ENCODE measurements at places on chromosomes 2 and 18. TPM values are rescaled to one million over a fixed set of nuclear protein-coding genes. Genes with fewer than 3 reads are reported as not detected.

The CYP27A1 gene
- total RNA-seq, result 20.5 TPM

The PLA2R1 gene
- 6.9 TPM for total RNA-seq

The FBXO41 gene
- 1.1 TPM for total RNA-seq

DNA sequence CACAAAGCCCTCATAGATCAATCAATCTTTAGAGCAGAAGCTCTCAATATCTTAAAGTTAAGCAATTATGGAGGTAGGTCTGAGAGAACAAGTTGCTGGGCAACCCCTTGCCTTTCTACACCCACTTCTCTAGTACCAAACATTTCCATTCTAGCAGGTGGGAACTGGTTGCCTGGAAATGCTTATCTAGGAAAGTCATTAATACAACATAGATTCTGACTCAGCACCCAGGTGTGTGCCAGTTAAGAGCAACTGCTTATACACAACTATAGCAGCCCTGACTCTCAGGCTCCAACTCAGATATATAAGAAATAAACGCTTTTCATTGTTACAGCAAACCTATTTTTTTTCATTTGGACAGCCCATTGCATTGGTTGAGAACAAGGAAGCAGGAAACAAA lies 237.7 kb downstream of the IRS1 start:
- DNase-seq, result no peak

DNA sequence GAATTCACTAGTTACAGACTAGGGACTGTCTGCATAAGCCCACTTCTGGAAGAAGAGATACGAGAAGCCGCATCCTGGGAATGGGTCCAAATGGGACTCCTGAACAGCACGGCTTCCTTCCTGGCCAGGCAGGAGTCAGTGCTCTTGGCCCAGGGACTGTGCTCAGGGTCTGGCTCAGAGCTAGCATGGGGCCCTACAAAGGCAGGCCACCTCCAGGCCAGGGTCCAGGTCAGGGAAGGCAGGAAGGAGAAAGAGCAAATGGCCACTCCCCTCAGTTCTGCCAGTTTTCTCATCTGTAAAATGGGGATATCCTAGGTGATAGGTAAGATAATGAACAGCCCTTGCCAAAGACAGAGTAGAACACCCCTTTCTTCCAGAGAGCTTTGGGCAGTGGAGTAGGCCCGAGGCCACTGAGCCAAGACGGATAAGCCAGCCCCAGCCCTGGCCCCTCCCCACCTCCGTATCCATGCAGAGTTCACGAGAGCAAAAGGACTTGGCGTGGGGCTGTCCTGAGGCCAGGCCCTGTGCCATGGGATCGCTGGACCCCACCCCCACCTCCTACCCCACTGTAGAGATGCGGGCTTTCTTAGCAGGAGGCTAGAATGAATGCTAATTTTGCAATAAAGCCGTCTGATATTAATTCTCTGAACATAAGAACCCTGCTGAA lies 190.1 kb downstream of the MGAT5 start:
- DNase-seq, result no peak

DNA sequence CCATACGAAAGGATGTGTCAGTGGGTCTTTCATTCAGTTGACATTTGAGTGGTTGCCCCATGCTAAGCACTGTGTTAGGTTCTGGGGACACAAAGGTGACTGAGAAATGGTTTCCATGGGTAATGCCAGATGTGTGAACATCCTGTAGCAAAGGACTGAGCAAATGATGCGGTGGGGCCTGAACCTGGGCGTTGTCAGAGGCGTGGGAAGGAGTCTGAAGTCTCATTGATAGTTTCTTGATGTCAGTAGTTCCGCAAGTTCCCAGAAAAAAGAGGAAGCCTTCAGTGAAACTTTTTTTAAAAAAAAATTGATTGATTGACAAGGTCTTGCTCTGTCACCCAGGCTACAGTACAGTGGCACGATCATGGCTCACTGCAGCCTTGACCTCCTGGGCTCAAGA lies 56.9 kb downstream of the LIMS1 start:
- no peak for DNase-seq

DNA sequence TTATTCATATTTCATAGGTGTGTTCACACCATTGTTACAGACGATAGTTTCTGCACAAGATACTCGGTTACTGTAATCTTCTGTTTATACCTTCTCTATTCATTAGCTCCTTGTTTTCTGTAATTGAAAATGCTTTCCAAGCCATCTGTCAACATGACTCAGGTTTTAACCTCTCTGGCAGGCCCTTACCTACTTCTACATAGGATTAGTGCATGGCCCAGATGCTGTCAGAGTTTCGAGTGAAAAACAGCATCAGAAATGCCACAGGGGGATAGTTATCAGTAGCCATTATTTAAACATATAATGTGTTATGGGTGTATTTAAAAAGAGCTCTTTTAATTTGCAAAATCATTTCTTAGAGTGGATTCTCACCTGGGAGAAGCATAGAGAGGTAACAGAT lies 596.4 kb downstream of the FBXO15 start:
- DNase-seq, result no peak

GRCh38 chr18:49459404-49460171 lies 857 bp downstream of the DYM start:
- peak; percentile 22 for DNase-seq

The CYBRD1 gene
- total RNA-seq, result 139 TPM

The SPIRE1 gene
- total RNA-seq, result 15.7 TPM

- DNase-seq, result no peak
These were observed 56.3 kb upstream of the MAPRE3 start for GRCh38 chr2:26913999-26914658.

GRCh38 chr2:8268172-8268783 lies 413.6 kb upstream of the ID2 start:
- peak; percentile 87 for DNase-seq

- no peak for DNase-seq
These were observed at the start of gene ASTL for GRCh38 chr2:96138179-96139145. Gene ASTL (minus strand): TSS chr2:96138502. CDS start chr2:96138436, 66 bp downstream.

GRCh38 chr2:43222475-43223309 lies 3.7 kb downstream of the ZFP36L2 start:
- DNase-seq, result peak; percentile 28

The TUBB8B gene
- total RNA-seq, result not detected

The TMEM131 gene
- total RNA-seq, result 32.4 TPM

DNA sequence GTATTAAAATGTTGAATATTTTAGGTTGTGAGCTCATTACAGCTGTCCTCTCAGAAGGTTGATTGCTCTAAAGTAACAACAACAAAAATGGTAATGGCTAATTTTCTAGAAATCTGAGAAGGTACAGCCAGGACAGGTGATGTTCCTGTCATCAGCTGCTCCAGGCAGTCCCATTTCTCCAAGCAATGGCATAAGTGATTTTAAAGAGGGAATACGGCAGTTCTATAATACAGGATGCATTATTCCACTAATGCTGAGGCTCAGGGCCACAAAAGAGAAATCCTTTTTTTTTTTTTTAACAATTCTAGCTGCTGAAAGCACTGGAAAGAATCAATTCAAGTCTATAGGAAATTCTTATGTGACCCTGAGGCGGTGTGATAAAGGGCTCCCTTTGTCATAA lies 199.9 kb downstream of the PMAIP1 start:
- no peak for DNase-seq

The NFE2L2 gene
- total RNA-seq, result 85.1 TPM

DNA sequence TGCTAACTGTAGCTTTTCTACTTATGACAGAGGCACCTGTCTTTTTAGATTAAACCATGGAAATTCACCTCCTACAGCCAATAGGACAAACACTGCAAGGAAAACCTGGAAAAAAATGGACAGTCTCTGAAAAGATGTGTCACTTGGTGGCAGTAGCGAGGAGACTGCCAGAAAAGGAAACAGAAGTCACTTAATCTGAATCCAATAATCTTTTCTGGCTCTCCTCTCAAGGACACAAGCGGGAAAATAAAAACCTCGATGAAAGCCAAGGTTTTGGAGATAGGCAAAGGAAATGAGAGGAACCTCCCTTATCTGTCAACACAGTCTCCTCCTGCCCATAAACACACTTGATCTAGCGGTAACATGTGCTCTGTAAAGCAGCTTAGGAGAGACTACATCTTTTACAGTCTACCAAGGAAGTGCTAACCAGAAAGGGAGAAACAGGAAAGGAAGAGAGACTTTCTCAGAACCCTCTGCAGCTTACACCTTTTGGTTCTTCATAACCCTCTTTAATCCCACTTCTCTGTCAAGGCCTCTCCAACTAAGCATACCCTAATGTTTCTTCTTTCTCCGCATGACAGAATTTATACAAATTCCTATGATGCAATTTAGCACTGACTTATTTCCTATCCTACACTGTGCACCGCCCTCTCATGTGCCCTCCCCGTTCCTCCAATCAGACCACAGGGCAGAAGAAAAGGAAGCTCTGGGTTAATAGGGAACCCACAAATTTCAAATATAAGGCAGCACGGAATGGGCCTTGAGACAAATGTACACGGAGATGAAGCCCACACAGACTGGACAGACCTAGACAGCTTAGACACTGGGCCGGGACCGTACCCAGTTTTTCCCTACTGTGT lies 52.8 kb downstream of the CLASP1 start:
- DNase-seq, result peak; percentile 58

The CYP26B1 gene
- total RNA-seq, result 3.5 TPM

The RNASEH1 gene
- 29.3 TPM for total RNA-seq

- no peak for DNase-seq
These were observed 2.5 kb upstream of the ICOS start for GRCh38 chr2:203934041-203934492.

GRCh38 chr2:231323316-231323715 lies 72.2 kb upstream of the B3GNT7 start:
- no peak for DNase-seq

DNA sequence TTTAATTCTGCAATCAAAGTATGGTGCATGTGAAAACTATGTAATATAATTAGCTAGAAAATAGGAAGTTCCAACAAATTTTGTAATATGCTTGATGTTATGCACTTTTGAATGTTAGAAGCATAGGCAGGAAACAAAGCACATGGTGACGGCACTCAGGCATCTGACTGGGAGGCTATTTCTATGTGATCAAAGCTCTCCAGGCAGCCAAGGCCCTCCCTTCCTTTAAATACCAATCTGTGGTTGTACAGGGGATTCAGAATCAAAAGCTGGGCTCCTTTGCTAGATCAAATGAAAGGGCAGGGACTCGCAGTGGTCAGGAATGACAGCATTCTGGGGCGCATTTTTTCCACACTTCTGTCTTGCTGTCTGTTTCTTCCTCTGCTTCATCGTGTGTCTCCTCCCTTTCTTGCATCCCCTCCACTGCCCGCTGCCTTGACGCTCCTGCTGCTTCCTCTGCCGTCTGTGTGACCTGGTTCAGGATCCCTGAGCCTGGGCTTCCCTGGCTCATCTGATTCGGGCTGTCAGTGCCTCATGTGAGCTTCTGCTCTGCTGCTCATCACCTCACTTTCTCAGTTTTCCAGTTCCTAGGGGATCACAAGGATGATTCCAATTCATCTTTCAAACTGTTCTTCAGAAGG lies 30.9 kb downstream of the TMEM182 start:
- no peak for DNase-seq

DNA sequence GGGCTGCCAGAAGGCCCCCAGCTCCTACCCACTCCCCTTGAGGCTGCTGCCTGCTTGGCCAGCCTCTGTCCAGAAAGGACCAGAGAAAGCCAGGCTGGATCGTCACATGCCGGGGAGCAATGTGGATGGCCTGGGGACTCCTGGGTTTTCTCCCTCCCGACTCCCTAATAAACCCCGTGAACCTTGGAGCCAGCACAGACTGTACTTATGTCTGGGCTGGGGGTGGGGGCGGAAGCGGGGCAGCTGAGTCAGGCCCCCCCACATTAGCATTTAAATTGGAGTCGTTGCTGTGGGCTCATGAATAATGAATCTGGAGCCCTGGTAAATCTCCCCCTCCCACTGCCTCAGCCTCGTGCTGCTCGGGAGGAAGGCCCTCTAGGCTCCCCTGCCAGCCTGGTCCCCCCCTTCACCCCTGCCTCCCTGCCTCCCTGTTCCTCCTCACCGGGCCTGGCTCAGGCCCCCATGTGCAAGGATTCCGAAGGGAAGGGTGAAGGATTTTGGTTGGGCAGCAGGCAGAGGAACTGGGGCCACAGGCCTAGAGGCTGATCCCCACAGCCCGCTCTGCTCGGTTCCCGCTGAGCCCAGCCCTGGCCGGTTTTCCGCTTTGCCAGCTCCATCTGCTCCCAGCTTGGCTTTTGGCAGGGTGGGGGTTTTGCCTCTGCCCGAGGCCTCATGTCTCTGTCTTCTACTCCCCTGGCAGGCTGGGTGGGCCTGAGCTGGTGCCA lies 7.3 kb upstream of the ASIC4 start:
- DNase-seq, result no peak

The STPG4 gene
- total RNA-seq, result not detected

DNA sequence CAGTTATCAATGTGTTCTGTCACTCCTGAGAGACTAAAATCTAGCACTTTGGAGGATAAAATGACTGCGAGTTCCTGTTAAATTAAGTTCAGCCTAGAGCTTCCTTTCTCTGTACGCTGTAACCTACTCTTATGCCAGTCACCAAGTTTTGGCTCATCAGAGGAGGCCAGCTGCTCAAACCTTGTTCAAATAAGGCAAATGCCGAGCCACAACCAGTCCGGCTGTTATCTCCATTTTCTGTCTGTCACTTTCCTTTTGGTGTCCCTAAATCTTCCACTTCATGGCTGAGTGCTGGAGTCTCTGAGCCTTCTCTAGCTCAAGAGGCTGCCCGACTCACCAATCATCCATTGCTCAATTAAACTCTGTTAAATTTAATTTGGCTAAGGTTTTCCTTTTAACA lies 33.5 kb upstream of the PXDN start:
- DNase-seq, result no peak

The ARL4C gene
- total RNA-seq, result 43.0 TPM

DNA sequence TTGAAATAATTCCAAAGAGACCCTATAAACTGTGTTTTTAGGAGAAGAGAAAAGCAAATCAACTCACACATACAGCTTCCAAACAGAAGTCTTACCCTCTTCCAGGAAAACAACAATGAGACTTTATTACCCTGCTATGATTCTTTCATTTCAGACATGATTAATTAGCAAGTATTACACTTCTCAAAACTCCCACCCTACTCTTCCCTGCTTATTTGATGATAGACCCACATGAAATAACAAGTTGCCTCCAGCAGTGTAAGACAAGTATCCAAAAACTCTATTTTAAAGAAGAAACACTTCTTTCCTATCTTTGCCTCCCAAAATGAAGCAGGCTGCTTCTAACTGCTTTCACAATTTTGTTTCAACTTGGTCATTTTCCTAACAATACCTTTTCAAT lies 4.1 kb downstream of the FIGN start:
- DNase-seq, result no peak

DNA sequence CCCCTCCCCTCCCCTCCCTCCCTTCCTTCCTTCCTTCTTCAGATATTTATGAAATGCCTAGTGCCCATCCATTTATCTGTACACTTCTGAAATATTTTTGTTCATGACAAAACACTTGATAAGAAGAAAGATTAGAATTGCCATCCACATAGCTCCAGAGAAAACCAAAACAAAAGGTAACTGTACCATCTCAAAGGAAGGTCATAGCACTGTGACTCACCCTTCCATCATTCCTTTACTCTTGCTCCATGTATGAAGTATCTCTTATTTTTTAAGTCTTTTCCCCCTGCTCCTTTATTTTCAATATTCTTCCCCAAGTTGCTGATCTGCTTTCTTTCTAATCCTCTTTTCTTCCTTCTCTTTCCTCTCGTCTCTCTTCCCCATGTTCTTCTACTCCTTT lies 9.9 kb downstream of the CNTNAP5 start:
- DNase-seq, result no peak

The DSC2 gene
- total RNA-seq, result not detected

- DNase-seq, result no peak
These were observed 658.7 kb downstream of the CNTNAP5 start for GRCh38 chr2:124683536-124684428.

The CYRIA gene
- 0.12 TPM for total RNA-seq

The GREB1L gene
- 0.24 TPM for total RNA-seq
